ENCODE measurements at places on chromosomes 5 and 9.

- DNase-seq, result no peak
These were observed 97.1 kb upstream of the PRSS3 start for GRCh38 chr9:33698267-33698666.

- DNase-seq, result no peak
These were observed 523.9 kb downstream of the CETN3 start for GRCh38 chr5:89885670-89886069.

DNA sequence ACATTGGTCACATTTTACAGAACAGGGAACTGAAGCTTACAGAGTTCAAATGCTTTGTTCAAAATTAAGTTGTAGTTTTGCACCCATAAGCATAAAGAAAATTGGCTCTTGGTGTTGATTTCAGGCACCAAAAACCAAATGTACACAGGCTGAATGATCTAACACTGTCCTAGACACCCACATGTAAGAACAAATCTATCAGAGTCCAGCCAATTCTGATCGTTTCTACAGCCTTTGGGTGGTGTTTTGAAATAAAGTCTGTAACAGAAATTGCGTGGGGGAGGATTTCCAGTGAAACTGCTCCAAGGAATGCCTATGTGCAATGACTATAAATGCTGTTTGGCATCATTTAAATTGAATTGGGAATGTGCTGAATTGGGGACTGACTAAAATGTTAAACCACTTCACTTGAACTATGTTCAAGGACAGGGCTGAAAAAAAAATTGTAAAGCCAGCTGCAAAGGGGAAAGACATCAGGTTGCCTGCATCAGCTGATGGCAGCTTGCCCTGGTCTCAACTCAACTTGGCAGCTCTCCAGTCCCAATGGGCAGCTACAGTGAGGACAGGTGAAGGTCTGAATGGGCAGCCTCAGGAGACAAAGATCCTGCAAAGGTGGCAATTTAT is 92.2 kb upstream of the TRPC7 start:
- no peak for DNase-seq

GRCh38 chr5:98144116-98144515 is 629.3 kb upstream of the RGMB start:
- DNase-seq, result no peak

GRCh38 chr5:43616535-43616934 is 13.6 kb downstream of the NNT start:
- no peak for DNase-seq

GRCh38 chr5:97628031-97628430 is 445.0 kb upstream of the RIOK2 start:
- no peak for DNase-seq

All from NCI-H524 (cell line).